AG20443 (cell line): ENCODE measurements at places on chromosomes 1 and 21.

DNA sequence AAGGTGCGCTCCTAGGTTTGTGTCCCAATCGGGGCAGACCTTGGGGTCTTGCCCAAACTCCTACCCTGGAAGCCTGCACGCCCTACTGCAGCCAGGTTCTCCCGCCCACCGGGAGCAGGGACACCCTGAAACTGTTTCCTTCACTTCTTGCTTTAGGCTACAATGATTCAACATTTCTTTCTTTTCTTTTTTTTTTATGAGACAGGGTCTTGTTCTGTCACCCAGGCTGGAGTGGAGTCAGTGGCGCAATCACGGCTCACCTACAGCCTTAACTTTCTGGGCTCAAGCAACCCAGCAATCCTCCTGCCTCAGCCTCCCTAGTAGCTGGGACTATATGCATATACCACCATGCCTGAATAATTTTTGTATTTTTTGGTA is 75.8 kb downstream of the ITPKB start:
- no peak for DNase-seq

- peak; percentile 34 for DNase-seq
These were observed 11.8 kb downstream of the TMEM35B start for GRCh38 chr1:34973326-34973725.

- no peak for DNase-seq
These were observed 5.9 kb downstream of the CD48 start for GRCh38 chr1:160705742-160706141.

DNA sequence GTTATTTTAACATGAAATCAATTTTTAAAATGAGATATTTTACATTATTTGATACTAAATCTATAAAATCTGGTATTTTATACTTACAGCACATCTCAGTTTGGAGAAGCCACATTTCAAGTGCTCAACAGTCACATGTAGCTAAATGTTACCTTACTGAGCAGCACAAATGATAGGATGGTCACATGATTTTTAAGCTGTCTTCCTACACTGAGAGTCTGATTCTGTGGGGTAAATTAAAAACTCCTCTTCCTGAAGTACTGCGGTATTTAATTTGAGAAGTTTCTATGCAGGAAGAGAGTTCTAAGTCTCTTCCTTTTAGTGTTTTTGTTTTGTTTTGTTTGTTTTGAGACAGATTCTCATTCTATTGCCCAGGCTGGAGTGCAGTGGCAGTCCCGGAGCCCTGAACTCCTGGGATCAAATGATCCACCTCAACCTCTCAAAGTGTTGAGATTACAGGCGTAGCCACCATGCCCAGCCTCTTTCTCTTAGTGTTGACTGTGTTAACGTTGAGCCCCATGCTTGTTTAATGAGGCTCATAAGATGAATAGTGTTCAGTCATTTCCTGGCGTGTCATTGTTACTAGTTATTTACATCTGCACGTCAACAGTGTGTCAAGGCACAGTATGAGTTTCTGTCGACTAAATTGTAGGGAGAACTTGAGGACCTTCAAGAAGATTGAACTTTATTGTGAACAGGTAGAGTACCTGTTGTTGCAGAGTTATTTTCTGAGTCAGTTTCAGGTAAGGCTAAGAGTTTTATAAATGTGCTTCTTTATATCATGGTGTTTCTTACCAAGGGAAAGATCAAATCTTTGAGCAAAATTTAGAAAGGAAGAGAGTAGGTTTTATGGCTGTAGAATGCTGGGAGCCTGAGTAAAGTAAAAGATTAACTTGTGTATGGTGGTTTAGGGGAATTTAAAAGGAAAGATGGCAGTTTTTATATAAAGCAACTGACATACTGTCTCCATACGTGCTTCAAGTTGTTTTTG is 3.3 kb downstream of the CNST start:
- DNase-seq, result no peak

- DNase-seq, result no peak
These were observed 9.1 kb downstream of the RHBDL2 start for GRCh38 chr1:38932571-38932970.

- no peak for DNase-seq
These were observed 48.6 kb downstream of the PUM1 start for GRCh38 chr1:31016868-31017267.

GRCh38 chr1:28855469-28855951 is 43.5 kb downstream of the OPRD1 start:
- peak; percentile 52 for DNase-seq

- no peak for DNase-seq
These were observed 1198.9 kb downstream of the PLA2G4A start for GRCh38 chr1:188027613-188028012.

- no peak for DNase-seq
These were observed 19.5 kb downstream of the RNF115 start for GRCh38 chr1:145804235-145805045.

GRCh38 chr1:29275435-29275834 is 39.1 kb downstream of the PTPRU start:
- DNase-seq, result no peak

GRCh38 chr1:176560681-176561080 is 97.7 kb downstream of the PAPPA2 start:
- DNase-seq, result peak; percentile 51

- DNase-seq, result no peak
These were observed 7.6 kb downstream of the DR1 start for GRCh38 chr1:93353286-93353685.

DNA sequence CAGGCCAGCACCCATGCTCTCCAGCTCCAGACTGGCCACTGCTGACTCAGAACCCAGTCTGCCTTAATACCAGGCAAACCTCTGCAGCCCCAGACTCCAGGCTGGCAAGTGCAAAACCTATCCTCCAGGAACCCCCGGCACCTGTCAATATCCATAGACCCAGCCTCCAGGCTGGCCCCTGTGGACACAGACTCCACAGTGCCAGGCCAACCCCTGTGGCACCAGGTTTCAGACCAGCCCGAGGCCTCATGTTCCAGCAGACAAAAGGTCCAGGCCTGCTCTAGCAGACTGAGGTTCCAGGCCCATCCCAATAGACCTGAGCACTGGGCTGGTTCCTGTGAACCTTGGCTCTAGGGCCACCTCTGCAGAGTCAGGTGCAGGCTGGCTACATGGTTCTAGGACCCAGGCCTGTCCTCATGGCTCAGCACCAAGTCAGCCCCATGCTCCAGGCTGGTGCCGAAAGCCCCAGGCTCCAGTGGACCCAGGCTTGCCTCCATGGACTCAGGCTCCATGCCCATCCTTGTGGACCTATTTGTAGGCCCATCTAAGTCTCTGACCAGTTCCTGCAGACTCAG is 118.2 kb downstream of the WDR3 start:
- no peak for DNase-seq

GRCh38 chr21:43355925-43356289 is 71.0 kb downstream of the SIK1 start:
- no peak for DNase-seq

DNA sequence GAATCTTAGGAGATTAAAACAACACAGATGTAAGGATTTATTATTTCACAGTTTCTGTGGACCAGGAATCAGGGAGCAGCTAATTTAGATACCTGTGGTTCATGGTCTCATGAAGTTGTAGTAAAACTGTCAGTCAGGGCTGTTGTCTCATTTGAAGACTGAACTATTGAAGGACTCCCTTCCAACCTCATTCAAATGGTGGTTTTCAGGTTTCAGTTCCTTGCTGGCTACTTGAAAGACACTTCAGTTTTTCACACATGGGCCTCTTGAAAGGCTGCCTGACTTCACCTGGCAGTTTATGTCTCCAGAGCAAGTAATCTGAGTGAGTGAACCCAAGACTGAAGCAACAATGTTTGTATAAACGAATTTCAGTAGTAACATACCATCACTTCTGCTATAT is 915.9 kb downstream of the PLA2G4A start:
- DNase-seq, result no peak

DNA sequence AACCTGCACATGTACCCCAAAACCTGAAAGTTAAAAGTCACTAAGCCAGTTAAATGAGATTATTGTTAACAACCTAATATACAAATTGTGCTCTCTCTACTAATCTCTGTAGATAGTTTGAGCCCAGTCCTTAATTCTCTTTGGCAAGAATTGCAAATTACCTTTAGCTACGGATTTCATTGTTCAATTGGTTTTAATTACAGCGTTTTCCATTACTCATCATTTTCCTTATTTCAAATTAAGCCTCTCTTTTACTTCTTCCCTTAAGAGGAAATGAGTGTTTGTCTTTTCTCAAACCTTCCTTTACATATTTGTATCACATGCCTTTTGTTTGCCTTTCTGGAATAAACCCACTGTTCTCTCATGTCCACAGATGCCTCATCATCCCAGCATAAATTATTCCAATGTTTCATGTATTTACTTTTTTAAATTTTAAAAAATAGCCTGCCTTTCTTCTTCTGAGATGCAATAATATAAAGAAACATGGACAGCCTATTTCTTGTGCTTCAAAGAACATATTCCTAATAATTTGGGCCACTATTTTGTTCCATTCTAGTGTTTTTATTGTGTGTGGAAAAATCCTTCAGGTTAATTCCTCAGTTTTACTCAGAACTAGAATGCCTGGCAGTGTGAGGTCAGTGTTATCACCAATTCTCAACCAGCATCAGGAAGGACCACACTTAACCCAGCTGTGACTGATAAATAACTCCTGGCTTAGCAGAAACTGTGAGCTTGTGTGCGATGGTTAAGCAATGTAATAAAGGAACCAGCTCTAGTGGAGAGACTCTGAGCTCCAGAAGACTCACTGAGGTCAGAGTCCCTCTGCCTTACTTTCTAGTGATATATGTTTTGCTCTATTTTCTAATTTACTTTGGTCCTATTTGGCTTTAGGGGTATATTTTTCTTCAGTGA is 600.5 kb downstream of the LTN1 start:
- no peak for DNase-seq

DNA sequence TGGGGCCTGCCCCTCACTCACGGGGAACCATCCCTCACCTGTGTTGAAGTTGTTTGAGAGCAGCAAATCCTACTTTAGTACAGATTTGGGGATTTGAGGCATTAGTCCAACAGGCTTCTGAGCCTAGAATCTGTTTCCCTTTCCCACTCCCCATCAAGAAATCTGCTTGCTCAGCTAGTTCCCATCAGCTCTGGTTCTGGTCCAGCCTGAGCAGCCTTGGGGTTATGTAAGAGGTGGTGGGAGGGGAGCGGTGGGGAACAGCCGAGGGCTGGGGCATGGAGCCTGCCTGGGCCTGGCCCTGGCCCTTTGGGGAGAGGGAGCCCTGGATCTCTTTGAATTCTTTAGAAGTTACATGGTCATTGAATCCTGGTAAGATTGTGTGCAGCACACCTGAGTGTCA is 4.1 kb downstream of the GSTM5 start:
- no peak for DNase-seq

DNA sequence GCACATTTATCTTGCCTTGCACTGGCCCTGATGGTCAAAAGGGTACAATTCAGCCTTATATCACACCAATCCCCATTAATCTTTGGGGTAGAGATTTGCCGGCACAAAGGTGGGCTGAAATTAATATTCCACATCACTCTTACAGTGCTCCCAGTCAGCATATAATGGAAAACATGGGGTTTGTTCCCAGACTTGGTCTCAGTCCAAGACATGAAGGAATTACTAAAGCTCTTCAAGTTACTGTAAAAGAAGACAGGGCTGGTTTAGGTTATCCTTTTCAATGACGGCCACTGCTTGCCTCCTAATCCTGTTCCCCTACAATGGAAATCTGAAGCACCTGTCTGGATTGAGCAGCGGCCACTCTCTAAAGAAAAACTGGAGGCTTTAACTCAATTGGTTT is 160.7 kb downstream of the IER5 start:
- no peak for DNase-seq

- DNase-seq, result peak; percentile 85
These were observed 2.9 kb upstream of the PDZK1IP1 start for GRCh38 chr1:47192458-47193384.

GRCh38 chr1:64686828-64687724 is 57.8 kb upstream of the RAVER2 start:
- peak; percentile 73 for DNase-seq
